ENCODE measurements at places on chromosomes 3 and 15.

- peak; percentile 48 for DNase-seq
Observed at GRCh38 chr3:9279966-9280365, 30.5 kb upstream of the SRGAP3 start.

DNA sequence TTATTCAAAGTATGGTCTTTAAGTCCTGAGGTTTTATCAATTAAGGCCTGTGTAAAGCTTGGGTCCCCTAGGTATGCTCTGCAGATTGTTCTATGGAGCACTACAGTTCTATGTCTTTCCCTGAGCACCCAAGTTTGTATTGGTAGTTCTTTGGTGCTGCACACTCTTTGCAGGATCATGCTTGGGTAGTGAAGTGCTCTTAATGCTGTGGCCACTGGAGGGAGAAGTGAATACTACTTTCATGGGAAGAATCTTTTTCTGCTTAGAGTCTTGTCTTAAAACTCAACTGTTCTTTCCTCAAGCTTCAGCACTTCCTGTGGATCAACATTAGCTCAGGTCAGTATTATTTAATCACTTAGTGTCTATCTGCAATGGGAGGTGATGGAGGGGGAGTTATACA lies 93.6 kb upstream of the CFAP20DC start:
- no peak for DNase-seq

- DNase-seq: no peak
Observed at GRCh38 chr15:57356636-57357035, 19.7 kb upstream of the CGNL1 start.

DNA sequence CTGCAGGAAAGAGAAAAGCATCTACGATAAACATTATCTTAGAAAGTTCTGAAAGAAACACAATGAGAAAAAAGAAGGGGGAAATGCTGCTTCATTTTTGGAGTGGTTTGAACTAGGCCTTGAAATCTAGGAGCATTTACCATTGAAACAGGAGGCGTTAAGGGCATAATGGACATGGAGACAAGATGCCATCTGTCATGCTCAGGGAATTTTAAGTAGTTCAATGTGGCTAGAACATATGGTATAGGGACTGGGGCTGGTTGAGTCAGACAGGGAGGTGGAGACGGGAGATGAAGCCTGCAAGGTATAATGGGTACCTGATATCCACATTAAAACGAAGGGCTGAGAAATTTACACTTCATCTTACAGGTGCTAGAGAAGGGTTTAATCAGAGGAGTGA lies 10.4 kb upstream of the PLAAT1 start:
- no peak for DNase-seq

DNA sequence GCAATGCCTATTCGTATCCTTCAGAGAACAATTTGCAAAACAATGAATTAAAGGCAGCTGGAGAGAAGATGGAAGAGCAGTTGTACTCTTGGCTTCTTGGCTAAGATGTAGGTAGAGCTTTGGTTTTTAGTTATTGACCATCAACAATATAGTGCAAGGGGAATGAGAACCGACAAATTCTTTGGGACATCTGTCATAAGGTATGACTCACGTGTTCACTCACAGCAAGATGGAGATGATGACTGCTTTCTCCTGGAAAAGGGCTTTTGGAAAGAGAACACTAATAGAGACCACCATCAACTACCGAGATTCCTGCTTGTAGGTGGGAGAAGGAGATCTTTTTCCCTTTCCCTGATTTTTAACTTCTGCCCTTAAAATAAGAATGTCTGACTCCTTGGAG lies 234.9 kb downstream of the NTRK3 start:
- no peak for DNase-seq

DNA sequence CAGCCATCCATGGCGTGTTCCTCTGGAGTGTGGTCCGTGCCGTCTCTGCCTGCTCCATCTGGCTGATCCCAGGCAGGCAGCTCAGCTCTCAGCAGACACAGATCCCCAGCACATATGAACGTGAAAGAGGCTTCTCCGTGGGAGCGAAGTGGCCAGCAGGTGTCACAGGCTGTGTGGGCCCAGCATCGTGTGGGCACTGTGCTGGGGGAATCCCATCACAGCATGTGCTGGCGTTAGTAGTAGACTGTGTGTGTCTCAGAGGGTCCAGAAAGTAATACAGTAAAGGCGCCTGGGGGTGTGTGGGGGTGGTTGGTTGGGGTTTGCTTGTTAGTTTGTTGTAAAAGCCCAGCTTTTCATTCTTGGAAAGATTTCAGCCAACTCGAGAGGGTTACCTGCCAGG lies 147.6 kb downstream of the IGF1R start:
- DNase-seq: no peak

DNA sequence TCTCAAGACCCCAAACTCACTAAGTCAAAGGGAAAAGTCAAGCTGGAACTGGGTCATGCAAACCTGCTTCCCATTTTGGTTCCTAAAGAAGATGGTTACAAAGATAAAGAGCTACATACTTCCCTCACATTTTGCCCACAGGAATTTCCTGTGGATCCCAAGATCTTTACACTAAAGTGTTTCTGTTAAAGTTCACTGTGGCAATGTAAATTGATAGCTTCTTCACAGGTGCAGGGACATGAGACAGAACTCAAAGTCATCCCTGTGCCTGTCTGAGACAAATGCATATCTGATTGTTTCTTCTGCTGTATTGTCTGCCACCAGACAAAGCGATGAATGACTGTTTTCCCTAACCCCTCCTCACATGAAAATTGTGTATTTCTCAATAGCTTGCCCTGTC lies 567.8 kb downstream of the ZIC1 start:
- no peak for DNase-seq

DNA sequence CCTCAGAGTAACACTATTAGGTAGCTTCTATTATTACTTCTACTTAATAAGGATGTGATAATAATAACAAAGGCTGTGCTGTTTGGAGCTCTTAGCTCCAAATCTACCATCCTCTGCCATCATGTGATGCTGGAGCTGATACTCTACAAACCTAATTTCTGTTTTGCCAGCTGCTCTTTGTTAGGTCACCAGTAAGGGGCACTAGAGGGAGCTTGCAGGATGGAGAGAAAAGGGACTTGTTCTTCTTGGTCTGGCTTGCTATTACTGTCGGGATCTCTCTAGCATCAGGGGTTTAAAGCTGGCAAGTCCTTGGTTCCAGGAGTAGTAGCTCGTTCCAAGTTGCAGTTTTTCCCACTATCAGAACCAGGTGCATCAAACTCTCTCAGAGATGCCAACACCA lies 194.9 kb upstream of the KBTBD8 start:
- DNase-seq: peak; percentile 65

DNA sequence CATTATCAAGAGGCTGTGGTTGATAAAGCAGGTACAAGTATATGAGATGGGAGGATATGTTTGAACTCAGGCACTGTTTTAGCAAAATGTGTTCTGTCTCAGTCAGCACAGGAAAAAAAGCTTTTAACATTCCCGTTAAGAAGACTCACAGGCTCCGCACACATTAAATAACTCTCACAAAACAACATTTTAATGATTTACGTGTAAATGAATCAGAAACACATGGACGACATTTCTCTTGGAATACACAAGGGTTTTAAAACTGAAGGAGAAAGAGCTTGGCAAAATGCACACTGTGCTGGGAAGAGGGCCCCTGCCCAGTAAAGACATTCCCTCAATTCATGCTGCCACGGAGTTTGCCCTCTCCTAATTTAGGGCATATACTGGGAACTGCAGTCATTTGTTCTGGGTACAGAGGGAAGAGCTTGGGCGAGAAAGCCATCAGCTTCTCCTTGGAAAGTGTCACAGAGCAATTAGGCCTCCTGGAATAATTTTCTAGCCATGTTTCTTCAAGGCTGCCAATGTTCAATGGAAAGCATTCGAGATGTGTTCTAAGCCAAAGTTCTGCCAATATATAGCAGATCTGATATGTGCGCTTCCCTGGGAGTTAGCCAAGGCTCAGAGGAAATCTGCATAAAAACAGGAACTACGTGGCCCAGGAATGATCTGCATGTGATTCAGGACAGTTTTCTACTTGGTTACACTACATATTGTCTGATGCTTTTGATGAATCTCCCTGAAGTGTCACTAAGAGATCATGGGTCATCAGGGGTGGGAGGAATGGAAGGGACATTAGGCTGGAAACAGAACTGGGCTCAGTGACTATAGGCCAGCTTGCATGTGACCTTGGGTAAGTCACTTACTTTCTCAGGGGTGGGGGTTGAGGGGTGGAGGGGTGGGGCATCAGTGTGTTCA lies 2.2 kb upstream of the MASP1 start:
- DNase-seq: no peak

DNA sequence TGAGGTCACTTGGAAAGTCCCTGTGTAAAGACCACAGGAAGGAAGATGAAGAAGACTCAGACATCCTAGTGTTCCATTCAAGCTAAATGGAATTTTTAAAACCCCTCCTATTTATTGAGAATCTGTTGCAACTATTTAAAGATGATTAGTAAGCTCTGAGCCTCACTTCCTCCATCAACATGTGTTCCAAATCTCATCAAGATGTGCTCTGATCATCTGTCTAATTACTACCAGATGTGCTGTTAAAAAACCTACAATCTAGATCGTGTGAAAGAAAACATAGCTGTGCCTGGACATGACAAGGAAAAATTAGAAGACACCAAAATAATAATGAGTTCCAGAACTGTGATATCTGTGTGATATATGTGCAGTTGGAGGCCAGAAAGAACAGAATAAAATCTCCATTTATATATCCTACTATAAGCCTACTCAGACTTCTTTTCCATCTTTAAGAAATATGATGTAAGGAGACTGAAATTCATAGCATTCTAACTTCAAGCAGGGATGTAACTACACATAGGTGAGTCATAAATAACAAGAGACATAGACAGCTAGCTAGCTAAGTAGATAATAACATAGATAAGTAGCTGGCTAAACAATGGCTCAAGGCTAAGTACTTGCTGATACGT lies 7.8 kb downstream of the XPC start:
- no peak for DNase-seq

GRCh38 chr3:128881576-128881975 lies 2.2 kb downstream of the ACAD9 start:
- no peak for DNase-seq

DNA sequence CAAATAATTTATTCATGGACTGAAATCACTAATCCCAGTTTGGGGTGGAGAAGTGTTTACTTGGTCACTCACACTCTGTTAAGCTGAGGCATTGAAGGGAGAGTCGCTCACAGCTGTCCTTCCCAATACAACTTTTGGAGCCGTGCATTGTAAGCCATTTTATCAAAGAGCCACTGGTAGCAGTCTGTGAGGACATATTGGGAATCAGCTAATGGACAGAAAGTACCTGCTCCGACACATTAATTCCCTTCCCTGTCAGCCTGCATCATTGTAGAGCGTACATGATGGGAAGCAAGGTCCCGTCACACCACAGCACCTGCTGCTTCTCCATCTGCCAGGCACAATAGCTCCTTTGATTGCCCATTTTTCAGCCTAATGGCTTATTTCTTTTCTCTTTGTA lies 643.2 kb downstream of the SQOR start:
- DNase-seq: peak; percentile 55
